Subcutaneous adipose tissue (tissue), 4 donors: ENCODE measurements at places on chromosomes 2 and 18. TPM values are rescaled to one million over a fixed set of nuclear protein-coding genes. Genes with fewer than 3 reads are reported as not detected.

ERFE gene
- total RNA-seq: not detected

MIB1 gene
- total RNA-seq: 38.5 TPM

KCNE4 gene
- total RNA-seq: 2.9 TPM

PLGLB1 gene
- total RNA-seq: 5.8 TPM

LIMS2 gene
- 32.4 TPM for total RNA-seq

NBEAL1 gene
- 80.9 TPM for total RNA-seq

MYOM1 gene
- total RNA-seq: 4.1 TPM

ESPNL gene
- not detected for total RNA-seq

PAX3 gene
- total RNA-seq: not detected

ST8SIA3 gene
- total RNA-seq: not detected

GTF2A1L gene
- 2.5 TPM for total RNA-seq

POTEJ gene
- not detected for total RNA-seq

CAPN14 gene
- not detected for total RNA-seq

GALM gene
- total RNA-seq: 25.4 TPM

LYG2 gene
- not detected for total RNA-seq

SOS1 gene
- 70.5 TPM for total RNA-seq

TLK1 gene
- total RNA-seq: 37.5 TPM

TTR gene
- total RNA-seq: not detected

GAREM2 gene
- 1.1 TPM for total RNA-seq

TUBA4B gene
- not detected for total RNA-seq

NT5DC4 gene
- not detected for total RNA-seq
